NCI-H510A treated with DMSO at 0.1 percent for 48 hours (cell line): ENCODE measurements at places on chromosomes 5 and 9.

- no peak for DNase-seq
Measured at GRCh38 chr5:33837301-33837700, 54.5 kb downstream of the ADAMTS12 start.

DNA sequence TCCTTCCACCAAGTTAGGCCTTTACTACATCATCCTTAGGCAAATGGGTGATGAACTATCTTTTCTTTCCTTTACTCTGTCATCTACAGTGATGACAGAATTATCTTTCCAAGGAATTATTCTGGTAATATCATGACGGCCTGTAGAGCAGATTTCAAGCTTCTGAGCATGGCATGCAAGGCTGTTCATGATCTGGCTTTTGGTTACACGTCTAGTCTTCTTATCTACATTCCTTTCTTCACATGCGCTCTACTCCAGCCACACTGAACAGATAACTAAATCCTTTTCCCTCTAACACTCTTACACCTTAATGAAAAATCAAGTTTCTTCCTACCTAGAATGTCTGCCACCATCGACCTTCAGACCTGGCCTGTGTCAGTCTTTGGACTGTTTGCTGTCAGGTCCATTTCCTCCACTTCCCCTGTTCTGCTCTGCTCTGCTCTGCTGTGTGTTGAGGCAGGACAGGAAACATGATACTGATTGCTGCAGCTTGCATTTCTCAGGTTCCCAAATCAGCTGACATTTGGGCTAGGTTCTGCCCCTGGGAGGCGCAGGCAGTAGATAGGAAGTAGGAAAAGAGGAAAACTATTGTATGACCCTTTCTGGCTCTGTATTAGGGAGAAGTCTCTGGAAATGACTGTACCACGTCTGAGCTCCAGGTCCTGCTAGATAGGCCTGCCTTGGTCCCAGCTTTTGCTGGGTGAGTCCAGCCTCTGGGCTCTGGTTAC is 4.2 kb downstream of the SCGB3A2 start:
- DNase-seq, result no peak

DNA sequence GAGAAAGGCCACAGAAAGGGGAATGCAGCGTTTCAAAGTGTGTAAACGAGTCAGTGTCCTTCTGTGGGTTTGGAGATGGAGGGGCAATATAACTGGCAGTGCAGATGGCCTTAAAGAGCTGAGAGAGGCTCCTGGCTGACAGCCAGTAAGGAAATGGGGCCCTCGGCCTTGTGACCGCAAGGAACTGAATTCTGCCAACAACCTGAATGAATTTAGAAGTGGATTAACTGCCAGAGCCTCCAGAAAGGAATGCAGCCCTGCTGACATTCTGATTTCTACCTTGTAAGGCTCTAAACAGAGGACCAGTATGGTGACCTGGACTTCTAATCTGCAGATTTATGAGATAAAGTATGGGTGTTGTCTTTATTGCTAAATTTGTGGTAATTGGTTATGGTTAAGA is 17.5 kb upstream of the NREP start:
- DNase-seq, result no peak

DNA sequence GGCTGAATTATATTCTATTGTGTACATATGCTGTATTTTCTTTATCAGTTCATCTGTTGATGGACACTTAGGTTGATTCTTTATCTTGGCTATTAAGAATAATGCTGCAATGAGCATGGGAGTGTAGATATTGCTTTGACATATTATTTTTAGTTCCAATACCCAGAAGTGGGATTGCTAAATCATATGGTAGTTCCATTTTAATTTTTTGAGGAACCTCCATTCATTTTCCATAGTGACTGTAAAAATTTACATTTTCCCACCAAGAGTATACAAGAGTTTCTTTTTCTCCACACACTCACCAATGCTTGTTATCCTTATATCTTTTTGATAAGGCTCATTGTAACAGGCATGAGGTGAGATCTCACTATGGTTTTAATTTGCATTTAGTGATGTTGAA is 19.4 kb downstream of the JAK2 start:
- DNase-seq, result no peak

DNA sequence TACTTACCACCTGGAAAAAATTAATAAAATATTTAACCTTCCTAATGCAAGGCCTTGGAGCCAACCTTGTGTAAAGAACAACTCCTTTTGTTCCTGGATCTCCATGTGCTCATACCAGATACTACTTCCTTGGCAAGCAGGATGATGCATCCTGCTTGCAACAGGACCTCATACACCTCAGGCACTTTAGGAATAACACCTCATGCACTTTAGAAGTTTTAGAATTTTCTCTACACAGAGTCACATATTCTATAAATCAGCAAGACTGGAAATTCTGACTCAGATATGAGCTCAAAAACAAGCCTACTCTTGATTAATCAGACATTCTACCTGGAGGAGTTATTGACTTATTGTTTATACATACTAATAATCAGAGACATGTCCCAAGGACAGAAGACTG is 209.6 kb upstream of the CDH10 start:
- no peak for DNase-seq

GRCh38 chr5:171418982-171419687 is at the start of gene FGF18:
Gene FGF18 (plus strand): TSS chr5:171419647. CDS start chr5:171420200, 553 bp downstream.
- peak; percentile 14 for DNase-seq

DNA sequence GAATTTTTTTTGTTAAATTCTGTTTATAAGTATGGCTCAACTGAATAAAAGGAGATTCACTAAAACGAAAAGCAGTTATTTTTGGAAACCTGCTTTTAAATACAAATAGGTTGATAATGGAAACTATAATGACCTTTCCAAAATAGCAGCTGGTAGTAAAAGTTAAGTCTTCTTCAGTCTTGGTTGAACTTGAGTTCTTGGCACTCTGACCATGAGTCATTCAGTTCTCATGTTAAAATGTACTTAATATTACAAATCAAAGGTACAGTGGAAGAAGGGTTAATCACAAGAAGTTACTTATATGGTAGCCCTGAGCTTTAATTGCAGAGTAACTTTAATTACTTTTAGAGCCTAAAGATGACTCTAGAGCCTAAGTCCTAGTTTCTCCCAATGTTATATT is 62.1 kb downstream of the KLF9 start:
- no peak for DNase-seq

DNA sequence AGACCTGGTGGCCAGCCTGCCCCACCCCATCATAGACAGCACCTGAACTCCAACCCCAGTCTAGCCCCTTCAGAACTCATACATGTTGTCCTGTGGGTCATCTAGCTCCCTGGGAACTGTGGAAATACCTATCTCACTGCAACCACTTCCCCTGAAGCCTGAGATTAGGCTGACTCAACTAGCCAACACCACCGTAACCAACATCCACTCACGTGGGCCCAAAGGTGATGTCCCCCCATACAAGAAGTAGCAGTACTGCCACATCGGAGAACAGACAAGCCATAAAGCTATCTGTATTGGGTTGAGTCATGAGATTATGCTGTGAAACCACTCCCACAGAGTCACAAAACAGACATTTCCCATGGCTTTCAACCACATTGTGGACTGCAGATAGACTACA is 46.6 kb downstream of the OSMR start:
- no peak for DNase-seq

DNA sequence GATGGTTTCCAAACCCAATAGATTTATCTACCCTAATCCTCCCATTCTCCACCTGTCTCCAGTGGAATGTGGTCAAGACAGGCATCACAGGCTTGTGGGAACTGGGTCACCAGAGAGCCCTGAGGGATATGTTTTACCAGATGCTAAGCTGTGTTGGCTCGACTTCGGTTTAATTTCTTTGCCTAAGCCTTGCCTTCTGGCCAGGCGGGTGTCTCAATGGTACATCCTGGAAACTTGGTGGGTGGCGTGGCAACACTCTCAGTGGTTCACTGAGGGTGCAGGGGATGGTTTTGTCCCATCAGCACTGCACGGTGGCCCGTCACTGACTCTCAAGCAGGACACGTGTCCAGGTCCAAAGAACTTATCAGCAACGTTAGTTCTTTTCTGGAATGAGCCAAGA is 192.2 kb downstream of the TENT4A start:
- no peak for DNase-seq

DNA sequence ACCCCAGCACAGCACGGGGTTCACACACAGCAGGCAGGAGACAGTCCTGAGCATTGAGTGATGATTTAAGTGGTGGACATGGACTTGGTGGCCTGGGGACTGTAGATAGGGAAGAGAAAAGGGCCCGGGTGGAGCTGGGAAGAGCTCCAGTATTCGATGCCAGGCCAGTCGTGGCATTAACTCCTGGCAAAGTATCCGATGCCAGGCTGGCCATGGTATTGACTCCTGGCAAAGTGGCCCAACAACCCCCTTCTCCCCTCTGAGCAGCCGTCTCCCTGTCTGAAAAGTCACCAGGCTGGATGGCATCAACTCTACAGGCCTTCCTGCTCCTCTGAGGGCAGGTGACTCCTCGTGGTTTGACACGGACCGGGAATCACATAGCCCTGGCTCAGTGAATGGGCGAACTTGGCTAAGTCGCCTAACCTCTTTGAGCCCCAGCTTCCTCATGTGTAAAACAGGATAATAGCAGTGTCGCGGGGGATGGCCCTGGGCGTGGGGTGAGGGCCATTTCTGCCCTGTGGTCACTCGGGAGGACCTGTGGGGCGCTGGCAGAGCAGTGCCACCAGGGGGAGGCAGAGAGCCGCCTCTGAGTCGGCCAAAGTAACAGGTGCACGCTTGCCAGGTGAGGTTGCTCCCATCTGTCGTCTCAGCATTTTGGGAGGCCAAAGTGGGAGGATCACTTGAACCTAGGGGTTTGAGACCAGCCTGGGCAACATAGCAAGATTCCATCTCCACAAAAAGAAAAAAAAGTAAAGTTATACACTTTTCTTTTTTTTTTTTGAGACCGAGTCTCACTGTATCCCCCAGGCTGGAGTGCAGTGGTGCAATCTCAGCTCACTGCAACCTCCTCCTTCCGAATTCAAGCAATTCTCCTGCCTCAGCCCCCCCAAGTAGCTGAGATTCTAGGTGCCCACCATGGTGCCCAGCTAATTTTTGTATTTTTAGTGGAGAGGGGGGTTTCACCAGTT is 5.7 kb upstream of the SEC16A start:
- DNase-seq, result peak; percentile 50

- DNase-seq, result no peak
Measured at GRCh38 chr9:7137040-7137439, 379.3 kb downstream of the KDM4C start.

GRCh38 chr5:89968958-89969381 is 440.6 kb downstream of the CETN3 start:
- no peak for DNase-seq

DNA sequence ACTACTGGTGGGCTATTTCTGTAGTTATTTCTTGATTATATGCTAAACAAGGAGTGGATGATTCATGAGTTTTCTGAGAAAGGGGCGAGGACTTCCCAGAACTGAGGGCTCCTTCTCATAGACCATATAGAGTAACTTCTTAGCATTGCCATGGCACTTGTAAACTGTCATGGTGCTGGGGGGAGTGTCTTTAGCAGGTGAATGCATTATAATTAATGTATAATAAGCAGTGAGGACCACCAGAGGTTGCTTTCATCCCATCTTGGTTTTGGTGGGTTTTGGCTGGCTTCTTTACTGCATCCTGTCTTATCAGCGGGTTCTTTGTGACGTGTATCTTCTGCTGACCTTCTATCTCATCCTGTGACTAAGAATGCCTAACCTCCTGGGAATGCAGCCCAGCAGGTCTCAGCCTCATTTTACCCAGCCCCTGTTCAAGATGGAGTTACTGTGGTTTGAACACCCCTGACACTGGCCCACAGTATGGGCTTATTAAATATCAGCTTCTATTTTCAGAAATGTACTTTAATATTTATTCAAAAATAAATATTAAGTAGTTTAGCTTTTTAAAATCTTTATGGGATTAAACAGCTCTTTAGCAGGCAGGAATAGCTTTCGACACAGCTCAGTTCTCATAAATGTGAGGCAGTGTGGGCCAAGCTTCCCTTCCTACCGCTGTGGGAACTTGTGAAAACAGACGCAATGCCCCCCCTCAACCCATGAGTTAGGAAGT is 44.4 kb downstream of the GALNT12 start:
- DNase-seq, result no peak
